Suppressor macrophage treated with lipopolysaccharide for 4 hours (primary cell): ENCODE measurements at places on chromosomes 5 and 9.

DNA sequence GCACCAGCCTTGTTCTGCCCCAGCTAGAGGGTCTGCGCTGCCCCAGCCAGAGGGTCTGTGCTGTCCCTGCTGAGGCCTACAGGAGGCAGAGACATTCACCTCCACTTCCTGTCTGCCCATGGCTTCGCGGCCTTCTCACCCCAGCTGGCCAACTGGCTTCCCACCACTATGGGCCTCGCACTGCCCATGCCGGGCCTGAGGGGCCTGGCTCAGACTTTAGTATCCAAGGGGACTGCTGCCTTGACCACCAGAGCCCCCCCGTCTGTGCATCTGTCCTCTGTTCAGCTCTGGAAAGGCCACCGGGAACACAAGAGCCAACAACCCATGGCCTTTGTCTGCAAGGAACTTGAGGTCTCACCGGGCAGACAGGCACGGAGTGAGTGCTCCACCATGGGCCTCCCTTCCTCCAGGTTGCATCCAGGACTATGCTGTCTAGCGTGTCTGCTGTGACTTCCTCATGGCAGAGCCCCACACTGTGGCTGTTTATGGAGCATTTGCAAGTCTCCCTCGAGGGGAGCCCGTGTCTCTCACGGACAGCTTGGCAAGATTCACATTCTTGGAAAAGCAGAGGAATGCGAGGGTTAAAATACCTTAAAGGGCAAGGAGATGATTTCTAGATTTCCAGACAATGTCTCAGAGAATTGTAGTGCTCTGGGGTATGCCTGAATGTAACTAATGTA lies 1.7 kb downstream of the DCANP1 start:
- no peak for DNase-seq

GRCh38 chr5:179876610-179876952 lies 18.0 kb upstream of the MRNIP start:
- peak; percentile 12 for DNase-seq

- DNase-seq = peak; percentile 57
Observed at GRCh38 chr5:149044453-149045088, 18.3 kb downstream of the SH3TC2 start.

GRCh38 chr9:4678679-4679267 lies 596 bp upstream of the CDC37L1 start:
- peak; percentile 31 for DNase-seq

- DNase-seq = no peak
Observed at GRCh38 chr9:61667559-61668121, 477.8 kb downstream of the SPATA31A7 start.

DNA sequence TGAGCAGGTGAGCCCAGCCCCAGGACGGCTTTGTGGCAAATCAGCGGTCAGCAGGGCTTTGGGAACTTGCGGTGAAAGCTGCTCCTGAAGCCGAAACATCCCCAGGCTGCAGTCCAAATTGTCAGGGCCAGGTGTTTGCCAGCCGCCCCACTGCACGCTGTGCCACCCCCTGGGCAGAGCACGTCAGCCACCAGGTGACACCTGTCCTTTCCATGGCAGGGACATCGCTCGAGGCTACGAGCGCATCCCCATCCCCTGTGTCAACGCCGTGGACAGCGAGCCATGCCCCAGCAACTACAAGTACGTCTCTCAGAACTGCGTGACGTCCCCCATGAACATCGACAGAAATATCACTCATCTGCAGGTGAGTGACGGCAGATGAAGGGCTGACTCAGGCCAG lies 64.4 kb upstream of the CACNA1B start:
- DNase-seq = no peak

DNA sequence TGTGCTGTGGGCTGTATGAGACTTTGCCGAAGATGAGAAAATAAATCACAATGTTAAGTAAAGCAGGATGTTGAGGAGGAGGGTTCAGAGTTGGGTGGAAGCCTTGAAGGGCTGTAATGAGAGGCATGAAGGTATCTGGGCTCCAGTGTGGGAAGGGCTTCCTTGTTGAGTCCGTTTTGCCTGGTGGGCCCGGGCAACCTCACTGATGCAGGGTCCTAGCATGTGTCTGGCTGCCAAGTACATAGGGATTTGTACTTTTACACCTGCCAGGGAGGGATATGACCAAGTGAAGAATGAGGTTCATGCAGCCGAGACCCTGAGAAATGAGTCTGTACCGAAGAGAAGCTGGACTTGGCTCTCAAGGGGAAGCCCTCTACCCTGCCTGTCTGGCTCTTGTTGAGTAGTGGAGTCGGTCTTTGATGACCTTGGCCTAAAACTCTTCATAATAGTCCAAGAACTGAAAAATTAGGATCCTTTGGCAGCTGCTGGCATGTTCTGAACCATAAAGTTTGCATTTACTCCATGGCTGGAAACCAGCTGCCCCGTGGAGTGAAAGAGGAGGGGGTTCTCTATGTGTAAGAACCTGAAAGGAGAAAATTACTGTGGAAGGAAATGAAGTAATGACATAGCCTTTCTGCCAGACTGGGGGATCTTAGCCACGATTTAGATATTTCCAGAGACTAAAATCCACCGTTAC lies 59.0 kb upstream of the DPYSL3 start:
- DNase-seq = no peak

DNA sequence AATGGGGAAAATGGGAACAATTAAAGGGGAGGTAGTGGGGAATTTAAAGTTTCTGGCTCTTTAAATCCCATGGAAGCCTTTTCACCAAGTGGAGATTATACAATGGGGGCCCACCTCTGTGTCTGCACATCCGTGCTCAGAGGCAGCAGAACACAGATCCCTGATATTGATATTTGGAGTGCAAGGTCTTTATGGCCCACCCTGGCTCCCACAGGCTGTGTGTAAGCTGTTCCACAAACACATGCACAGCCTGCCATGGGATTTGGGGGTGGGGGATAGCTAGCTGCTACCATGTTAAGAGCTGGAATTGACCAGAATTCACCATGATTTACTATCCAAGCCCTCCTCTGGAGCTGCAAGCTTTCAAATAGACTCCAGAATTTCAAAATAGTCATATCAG lies 55.9 kb downstream of the RASGEF1C start:
- DNase-seq = no peak

GRCh38 chr5:39794513-39795210 lies 369.9 kb upstream of the DAB2 start:
- no peak for DNase-seq

DNA sequence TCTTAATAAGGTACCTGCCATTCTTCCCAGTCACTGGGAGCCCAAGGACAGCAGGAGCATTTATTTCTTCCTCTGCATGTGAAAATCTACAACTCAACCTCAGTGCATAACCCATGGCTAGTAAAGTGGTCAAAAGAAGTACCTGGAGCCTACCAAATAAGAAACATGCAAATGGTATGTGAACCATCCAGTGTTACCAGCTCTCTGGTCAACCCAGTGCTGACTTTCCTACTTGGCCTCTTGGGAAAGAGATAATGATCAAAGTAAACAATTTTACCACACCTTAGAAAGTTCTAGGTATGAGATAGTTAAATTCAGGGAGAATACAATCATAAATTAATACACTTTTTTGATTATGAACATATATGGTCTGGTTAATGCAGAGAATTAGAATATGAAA lies 325.6 kb downstream of the ENC1 start:
- DNase-seq = no peak

DNA sequence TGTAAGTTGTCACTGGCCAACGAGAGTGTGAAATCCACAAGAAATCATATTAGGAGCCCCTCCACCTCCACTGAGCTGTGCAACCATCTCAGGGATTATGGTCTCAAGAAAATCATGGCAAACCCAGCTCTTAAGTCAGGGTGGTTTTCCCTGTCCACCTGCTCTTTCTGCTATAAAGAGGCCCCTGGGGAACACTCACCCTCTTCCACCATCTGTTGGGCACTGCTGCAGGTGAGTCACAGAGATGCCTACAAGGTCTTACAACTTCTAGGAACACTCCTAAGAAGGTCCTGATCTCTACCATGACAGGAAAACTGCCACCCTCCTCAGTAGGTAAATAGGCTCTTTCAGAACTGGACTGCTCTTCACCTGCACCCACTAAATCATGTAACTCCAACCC lies 61.8 kb downstream of the DRD1 start:
- no peak for DNase-seq

DNA sequence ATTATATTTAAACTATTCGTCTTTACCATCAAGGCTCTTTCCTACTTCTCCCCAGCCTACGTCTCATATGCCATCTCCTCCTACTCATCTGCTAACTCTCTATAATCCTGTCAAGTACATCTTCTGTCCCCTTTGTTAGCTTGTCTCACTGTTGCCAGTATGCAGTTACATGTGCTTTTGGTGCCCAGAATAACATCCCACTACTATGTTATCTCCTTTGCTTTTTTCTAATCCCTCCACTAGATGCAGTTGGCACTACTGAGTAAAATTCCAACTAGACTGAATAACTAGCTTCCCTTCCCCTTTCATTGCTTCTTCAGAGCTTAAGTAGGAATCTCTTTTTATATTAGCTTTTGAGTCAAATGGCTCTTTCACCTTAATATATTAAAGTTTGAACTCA lies 3.0 kb upstream of the ARRDC3 start:
- no peak for DNase-seq

GRCh38 chr9:5500441-5501235 lies 9.7 kb upstream of the PDCD1LG2 start:
- DNase-seq = peak; percentile 37

- DNase-seq = no peak
Observed at GRCh38 chr9:123441769-123442168, 85.8 kb downstream of the CRB2 start.

DNA sequence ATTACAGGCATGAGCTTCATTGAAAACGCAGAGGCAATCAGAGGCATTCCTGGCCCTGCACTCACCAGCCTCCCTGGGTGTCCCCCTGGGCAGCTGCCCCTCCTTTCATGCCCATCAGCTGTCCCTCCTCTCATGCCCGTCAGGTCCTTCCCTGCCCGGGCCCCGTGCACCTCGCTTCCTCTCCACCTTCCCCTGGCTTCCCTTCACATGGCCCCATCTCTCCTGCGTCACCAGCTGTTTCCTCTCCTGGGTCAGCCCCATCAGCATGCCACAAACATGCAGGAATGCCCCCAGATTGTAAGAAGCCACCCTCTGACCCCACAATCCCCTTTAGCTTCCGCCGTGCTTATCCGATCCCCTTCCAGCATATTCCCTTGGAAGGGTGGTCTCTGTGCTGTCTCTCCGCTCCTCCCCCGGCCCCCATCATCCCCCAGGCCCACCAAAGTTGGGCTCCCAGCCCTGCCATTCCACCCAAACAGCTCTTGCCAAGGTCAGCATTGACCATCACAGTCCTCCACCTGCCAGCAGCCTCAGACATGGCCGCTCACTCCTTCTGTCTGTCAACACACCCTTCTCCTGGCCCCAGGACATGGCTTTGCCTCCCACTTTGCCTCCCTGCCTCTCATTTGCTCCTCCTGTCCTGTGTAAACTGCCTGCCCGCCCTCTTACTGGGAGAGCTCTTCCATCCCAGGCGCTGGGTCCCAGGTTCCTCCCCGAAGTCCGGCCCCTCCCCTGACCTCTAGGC lies 98.6 kb upstream of the IER5L start:
- no peak for DNase-seq

DNA sequence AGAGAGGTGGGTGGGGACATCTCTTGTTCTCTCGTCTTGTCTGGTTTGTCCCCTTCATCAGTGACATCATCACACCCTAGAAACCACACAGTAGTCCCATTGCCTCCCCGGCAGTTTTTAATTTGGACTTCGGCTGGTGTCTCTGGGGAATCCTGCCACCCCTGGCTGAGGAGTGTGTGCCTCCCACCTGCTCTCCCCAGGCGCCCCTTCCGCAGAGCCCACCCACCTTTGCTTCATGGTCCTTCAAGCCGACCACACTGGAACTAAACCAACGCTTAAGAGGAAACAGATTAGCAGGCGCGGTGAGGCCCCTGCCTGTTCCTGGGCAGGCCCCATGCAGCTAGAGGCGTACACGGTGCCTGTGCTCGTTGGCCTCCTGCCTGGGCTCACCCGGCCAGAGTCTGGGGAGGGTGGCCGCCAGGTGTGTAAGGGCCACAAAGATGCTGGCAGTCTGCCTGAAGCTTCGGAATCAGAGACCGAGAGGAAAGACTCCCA lies 107.6 kb upstream of the SPRY4 start:
- no peak for DNase-seq

DNA sequence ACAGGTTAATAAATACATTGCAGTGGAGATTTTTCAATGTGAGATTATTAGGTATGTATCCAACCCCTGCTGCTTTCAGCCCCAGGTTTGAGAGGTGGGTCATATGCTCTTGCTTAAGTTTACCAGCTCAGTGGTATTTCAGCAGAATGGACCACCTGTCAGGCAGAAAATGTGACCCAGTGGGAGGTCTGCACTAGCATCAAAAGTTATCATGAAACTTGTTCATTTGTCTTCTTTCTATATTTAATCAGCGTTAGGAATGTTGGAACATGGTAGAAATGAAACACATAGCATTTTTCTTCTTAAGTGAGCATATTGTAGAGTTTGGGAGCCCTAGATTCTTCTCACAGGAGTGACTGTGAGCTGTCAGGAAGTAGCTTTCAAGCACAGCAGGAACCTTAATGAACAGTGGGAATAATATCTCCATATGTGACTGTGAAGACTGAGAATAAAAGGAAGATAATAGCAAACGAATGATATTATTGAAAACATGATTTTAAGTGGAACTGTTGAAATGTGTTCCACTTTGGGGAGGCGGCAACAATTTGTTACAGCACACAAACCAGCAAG lies 596.9 kb upstream of the CDH6 start:
- DNase-seq = no peak

DNA sequence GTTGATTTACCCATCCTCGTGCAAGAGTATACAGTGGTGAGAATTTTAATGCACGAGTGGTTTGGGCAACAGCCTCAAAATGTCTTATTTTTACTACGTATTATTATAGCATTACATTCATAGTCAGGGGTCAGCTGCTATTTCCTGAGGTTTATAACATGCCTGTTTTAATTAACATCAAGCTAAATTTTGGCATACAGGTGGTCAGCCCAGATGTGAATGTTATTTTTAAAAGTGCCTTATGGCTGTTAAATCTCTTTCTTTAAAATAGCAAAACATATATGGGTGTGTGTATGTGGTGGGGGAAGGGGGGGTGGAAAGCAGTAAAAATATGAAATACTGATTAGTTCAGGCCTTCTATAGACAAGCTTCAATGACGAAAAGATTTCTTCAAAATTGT lies 424.5 kb upstream of the CLINT1 start:
- no peak for DNase-seq

- no peak for DNase-seq
Observed at GRCh38 chr9:3827175-3827574, 301.4 kb upstream of the RFX3 start.
